G401 (cell line): ENCODE measurements at places on chromosomes 16 and 17. TPM values are rescaled to one million over a fixed set of nuclear protein-coding genes. Genes with fewer than 3 reads are reported as not detected.

DNA sequence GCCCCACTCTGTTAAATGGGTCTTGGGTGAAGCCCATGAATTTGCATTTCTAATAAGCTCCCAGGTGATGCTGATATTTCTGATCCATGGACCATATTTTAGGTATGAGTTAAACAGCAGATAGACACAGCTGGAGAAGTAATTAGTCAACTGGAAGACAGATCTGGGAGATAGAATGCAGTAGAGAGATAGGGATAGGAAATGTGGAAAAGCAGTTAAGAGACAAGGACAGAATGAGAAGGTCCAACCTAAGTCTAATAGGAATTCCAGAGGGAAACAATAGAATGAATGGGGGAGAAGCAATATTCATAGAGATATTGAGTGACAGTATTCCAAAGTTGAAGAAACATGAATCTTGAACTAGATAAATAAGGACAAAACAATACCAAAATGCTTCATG is 71.7 kb downstream of the GPRC5B start:
- no peak for DNase-seq

DNA sequence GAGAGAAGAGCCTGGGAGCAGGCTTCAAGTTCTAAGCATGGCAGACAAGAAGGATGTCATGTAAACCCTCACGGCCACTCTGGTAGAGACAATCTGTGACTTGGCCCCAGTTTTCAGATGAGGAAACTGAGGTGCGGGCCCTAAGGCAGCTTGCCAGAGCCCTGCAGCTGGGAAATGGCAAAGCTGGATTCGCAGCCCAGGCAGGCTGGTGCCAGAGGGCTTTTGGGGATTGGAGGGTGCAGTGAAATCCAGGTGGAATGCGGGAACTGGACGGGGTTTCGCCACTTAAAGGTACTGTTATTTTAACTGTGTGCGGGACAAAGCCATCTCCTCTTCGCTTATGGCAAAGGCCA is 477 bp upstream of the OSGIN1 start:
- no peak for DNase-seq

TBC1D26 gene
- 0.61 TPM in 1 of 2 replicates, not detected in the other for total RNA-seq

DNA sequence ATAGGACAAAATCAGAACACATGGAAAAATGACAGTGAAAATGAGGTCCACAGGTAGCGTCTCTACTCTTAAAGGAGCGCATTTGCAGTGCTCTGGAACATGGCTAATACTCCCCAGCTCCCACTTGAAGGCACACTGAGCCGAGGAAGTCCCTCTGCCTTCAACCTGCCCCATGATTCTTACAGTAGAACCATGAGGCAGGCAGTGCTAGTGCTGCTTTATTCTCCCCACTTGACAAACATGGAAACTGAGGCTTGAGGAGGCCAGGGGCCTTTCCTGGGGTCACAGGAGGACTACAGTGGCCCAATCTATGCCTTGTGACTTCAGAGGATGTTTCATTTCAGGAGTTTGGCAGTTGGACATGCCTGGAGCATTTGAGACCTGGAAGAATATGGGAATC is 244.1 kb upstream of the MAF start:
- no peak for DNase-seq

DNA sequence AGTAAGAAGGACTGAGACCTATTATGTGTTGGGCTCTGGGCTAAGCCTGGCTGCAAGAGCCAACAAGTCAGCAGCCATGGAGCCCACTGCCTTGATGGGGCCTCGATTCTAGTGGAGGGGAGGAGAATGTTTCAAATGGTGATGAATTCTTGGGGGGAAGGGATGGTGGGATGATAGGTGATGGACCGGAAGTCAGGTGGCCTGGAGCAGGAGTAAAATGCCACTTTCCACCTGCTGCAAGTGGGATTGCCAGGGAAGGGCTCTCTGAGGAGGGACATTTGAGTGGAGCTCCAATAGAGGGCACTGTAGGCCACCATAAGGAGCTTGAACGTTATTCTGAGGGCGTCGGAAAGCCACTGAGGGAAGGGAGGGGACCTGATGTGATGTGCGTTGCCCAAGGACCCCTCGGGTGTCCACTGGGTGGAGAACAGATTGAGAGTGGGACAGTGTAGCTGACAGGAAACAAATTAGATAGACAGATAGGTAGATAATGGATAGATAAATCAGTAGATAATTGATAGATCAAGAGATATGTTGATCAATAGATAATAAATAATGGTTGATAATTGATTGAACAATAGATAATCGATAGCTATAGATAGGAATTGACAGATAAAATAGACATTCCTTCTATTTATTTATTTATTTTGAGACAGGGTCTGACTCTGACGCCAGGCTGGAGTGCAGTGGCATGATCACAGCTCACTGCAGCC is 18.2 kb upstream of the NXPH3 start:
- DNase-seq, result peak; percentile 89

PRR29 gene
- total RNA-seq, result 1.1 and 3.1 TPM in 2 replicates

- no peak for DNase-seq
Observed at GRCh38 chr17:50900383-50900892, 34.3 kb upstream of the TOB1 start.

B3GNT9 gene
- total RNA-seq, result 0.55 TPM in 1 of 2 replicates, not detected in the other

DPEP3 gene
- total RNA-seq, result not detected in 2 replicates

CORO1A gene
- total RNA-seq, result 35.9 and 41.8 TPM in 2 replicates

DNA sequence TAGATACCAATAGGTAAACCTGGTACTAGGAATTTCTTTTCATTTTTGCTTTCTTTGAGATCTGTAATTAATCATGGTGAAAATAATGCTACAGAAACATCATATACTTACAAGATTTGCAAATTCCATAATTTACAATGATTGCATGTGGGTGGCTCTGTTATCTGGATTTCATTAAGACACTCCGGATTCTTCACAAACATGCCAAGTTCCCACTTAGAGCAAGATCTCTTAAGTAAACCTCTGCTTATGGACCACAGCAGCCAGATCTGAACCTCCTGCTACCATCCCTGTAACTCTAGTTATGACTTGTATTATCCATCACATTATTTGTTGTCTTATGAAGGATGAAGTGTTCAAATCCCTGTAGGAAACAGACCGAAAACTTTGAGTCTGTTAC is 424.7 kb downstream of the CDH13 start:
- DNase-seq, result no peak
